ELR (cell line): ENCODE measurements at places on chromosomes 2 and 18.
A peak's percentile ranks its signal among the peaks of the same experiment; 100 is the strongest.

DNA sequence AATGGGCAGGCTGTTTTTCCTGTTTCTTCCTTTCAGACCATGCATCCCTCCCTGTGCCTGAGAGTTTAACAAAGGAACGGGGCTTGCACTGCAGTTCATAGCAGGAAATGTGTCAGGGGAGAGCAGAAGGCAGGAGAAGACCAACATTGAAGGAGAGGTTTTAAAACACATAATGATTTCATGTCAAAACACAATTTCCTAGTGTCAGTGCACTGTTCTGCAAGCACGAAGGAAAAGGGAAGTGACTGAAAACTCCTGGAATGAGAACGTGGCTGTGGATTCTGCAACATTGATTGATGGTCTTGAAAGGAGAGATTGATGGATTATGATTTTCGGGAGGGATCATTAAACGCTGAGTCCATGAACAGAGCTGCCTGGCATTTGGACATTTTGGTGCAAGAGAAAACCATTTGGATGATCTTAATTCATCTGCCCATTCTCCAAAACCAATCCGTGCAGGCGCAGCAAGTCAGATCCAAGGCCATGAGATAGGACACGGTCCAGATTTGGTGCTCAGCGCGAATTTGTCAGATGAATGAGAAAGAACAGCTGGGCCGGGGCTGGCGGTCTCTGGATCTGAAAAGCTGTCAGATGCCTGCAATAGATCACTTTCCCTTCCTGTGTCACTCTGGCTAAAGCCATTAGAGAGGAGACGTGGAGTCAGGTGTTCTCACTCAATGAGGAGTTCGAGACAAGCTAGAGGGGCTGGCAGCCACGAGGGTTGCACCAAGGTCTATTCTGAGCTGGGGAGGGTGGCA lies 38.4 kb downstream of the C1QL2 start:
- DNase-seq: no peak

- no peak for DNase-seq
These were observed 37.1 kb upstream of the CTLA4 start for GRCh38 chr2:203830304-203831055.

DNA sequence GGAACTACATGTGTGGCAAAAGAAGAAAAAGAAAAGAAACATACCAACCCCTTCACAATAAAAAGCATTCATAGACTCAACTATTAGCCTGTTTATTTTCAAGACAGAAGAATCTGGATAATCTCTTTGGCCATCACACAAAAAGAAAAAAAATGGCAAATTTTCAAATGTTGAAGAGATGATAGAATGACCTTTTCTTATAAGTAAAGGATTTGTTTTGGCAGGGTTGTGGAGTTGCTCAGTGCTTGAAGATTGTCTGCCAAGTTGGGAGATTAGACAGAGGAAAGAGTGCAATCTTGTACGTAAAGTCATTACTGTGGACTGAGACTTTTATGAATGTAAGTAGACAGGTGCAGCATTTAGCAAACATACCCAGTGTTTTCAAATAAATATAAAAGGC lies 18.5 kb upstream of the FAM171B start:
- DNase-seq: no peak

- DNase-seq: no peak
These were observed 87.9 kb downstream of the IRS1 start for GRCh38 chr2:226711606-226712296.

DNA sequence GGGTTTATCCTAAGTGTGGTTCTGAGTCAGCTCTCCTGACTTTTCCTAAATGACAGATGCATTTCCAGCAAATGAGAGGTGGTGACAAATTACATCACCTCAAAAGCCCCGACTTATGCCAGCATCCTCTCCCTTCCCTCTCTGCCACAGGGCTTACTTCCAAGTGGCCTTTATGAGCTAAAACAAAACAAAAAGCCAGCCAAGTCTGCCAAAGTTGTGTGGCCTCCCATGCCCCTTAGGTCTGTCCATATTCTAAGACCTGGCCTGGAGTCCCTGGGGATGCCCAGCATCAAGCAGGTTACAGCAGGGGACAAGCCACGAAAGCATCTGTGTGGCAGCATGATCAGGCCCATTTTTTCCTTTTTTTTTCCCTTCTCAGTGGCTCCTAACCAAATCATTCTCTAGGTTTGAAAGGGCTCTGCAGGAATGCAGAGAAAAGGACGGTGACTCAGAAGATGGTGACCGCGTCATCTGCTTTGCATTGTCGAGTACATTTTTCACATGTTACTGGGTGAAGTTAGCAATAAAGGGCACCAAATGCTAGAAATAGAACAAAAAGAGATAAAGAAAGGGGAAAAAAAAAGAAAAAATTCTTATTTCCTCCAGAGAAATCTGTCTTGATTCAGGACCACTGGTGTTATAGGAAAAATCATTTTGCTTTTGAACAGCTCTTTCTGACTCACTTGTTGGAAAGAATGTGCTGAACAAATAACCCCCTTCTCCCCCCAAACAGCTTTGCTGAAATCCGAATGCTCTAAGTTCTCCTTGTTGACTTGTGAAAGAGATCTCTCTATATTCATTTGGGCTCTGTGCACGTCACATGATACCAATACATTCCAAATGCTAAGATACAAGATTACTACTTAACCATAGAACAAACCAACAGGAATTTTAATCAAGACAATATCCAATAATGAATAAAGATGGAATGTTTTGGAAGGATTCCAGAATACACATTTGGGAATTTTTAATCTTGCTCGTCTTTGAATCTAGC lies 178.7 kb downstream of the EN1 start:
- peak; percentile 93 for DNase-seq

- DNase-seq: no peak
These were observed 424.0 kb upstream of the CRIM1 start for GRCh38 chr2:35931626-35932025.
